ENCODE measurements at places on chromosomes 1 and 21.

DNA sequence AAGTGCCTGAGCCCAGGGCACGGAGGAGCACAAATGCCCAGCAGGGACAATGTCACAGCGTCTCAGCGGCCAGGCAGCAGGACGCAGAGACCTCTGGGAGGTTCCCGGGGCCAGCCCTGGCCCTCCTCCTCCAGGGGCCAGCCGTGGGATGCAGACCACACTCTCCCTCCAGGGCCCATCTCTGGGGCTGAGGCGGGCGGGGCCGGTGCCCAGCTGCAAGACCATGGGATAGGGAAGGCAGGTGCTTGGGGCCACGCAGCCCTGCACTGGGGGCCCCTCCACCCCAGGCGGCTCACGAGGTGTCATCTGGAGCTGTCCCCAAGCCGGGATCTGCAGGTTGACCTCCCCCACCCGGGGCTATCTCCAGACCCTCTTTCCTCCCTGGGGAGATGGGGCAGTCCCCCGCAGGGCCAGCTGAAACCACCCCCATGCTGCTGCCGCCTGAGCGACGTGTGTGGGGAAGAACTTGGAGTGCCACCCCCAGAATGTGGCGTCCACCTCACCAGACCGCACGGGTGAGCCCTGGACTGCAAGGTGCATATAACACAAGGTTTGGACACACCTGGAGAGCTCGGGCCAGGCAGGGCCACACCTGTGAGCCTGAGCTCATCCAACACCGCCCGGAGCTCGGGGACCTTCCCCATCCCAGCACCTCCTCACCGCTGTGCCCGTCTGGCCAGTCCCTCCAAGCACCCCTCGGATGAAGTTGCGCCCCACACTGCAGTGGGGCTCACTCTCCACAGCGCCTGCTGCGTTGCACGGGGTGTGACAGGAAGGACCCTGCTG, 4.1 kb upstream of the TTLL10 start:
- no peak for DNase-seq

GRCh38 chr1:66925558-66925910, 744 bp downstream of the MIER1 start:
- DNase-seq: no peak

DNA sequence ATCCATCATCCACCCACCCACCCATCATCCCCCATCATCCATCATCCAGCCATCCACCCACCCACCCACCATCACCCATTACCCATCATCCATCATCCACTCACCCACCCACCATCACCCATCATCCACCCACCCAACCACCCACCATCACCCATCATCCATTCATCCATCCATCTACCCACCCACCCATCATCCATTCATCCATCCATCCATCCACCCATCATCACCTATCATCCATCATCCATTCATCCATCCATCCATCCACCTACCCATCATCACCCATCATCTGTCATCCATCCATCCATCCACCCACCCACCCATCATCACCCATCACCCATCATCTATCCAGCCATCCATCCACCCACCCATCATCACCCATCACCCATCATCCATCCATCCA, 81.5 kb downstream of the ADARB1 start:
- no peak for DNase-seq

DNA sequence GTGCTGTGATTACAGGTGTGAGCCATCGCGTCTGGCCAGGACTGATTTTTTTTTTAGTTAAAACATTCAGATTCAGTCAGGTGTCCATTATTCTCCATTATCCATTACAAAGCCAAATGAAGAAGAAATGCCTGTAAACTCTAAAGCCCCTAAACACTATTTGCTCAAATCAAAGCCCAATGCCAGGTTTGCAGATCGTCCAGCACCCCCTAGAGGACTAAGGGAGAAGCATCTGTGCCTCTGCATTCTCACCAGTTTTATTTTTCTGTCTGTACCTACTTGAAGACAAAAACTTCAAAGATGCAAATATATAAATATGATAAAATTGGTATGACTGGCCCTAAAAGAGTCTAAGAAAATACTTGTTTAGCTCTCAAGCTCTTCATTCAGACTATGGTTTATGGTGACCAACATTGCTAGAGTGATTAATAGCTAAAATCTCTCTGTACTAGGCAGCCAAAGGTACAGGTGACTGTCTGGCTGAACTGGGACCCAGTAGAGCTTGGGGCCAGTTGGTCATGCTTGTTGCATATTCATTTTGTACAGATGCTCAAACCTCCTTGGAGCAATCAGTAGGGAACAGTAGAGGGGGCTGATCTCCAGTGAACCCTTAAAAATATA, 138.4 kb downstream of the SYT2 start:
- peak; percentile 31 for DNase-seq

- no peak for DNase-seq
Measured at GRCh38 chr1:198231779-198232178, 75.0 kb downstream of the NEK7 start.

- DNase-seq: no peak
Measured at GRCh38 chr1:230909974-230910754, 41.8 kb upstream of the C1orf198 start.

- no peak for DNase-seq
Measured at GRCh38 chr1:165892935-165893334, 65.5 kb downstream of the UCK2 start.

DNA sequence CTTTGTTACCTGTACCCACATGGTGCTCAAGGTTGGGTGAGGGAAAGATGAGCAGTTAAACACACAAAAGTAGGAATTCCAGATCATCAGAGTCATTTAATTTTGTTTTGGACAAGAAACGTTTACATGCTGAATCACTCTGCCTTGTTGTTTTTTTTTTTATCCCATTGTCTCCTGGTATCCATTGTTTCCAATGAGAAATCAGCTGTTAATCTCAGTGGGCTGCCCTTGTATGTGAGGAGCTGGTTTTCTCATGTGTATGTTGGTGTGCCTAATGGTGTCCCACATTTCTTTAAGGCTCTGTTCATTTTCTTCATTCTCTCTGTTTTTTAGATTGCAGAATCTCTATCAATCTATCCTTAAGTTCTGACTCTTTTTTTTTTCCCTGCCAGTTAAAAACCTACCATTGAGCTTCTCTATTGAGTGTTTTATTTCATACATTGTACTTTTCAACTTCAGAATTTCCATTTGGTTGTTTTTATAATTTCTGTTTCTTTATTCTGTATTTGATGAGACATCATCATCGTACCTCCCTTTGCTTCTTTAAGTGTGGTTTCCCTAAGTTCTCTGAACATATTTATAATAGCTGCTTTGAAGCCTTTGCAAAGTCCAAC, 8.8 kb upstream of the OBSCN start:
- no peak for DNase-seq

- DNase-seq: peak; percentile 21
Measured at GRCh38 chr1:159009704-159010361, at the start of gene IFI16. IFI16 (plus strand) TSS chr1:159009907; CDS start chr1:159014681, 4,774 bp downstream.

GRCh38 chr21:42731264-42732032, 78.0 kb downstream of the PDE9A start:
- no peak for DNase-seq

- DNase-seq: no peak
Measured at GRCh38 chr1:32898958-32899357, 2.2 kb downstream of the TMEM54 start.
